ENCODE measurements at places on chromosomes 12 and 14.

DNA sequence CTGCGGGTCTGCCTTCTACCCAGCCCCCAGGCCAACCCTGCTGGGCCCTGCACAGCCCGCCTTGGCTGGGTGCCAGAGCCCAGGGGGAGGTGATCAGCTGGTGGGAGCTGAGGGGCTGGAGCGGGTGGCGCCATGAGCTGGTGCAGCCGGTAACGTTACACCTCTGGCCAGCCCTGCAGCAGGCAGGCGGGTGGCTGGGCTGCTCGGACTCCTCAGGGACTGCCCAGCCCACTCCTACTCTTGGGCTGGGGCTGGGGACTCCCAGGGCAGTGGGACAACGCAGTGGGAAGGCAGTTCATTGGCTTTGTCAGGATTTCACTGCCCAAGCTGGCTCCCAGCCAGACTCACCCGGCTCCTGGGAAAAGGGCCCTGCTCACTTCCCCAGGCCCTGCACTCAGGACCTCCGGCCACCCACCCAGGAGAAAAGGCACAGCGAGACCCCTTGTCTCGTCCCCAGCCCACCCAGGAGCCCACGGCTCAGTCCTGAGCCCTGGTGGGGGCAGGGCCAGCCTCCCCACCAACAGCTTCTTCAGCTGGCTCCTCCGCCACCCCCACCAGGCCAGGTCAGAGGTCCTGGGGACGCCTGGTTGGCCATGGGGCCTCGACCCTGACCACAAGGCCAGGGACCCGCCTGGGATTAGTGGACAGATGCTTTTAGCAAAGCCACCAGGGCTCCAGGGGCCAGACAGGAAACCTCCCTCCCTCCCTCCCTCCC, 1.0 kb downstream of the PGF start:
- DNase-seq, result no peak

- DNase-seq, result no peak
Observed at GRCh38 chr12:131147894-131148293, 194.2 kb downstream of the ADGRD1 start.

DNA sequence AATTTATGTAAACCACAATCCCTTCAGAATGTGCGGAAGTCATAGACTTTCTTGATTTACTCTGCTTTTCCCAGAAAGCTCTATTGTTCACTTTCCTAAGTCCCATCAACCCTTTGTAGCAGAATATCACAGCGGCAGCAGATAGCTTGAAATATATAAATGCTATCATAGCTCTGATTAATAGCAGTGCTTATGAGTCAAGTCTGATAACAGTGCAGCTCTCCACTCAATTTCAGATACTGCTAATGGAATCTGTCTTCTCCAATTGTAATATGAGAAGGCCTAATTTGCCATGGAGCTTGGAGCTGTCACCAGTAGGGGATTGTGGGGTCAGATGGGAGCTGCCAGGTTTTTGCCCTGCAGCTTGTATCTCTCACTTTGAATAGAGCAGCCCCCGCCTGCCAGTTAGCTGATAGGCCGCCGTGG, 10.9 kb downstream of the TMEM260 start:
- no peak for DNase-seq

DNA sequence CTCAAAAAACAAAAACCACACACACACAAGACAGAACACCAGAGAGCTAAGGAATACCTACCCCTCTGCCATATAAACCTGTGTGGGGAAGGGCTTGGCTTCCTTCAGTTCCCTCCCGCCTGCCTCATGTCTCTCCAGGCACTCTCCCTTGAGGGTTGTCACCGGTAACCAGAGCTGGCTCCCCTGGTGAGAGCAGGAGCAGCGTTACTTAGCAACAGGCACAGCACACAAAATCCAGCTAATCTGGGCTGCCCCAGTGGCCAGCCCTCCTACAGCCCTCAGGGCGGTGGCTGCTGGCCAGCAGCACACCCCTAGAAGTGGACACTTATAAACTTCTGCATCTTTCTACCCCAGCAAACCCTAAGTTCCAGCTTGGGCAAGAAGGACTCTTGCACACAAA, 21.6 kb upstream of the NR4A1 start:
- no peak for DNase-seq

- no peak for DNase-seq
Observed at GRCh38 chr12:7193674-7194073, 4.2 kb downstream of the PEX5 start.

DNA sequence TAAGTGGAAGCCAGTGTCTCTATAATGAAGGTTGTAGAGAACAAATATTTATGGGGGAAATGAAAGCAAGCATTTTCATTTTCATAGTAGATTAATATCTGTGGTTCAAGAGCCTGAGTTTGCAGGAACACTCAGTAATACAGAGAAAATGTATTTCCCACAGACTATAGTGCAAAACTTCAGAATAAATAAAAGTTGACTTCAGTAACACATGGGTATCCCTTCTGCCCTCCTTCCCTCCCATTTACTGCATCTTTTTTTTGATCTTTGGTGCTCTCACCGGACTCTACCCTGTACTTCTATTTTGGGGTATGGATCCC, 75.3 kb upstream of the AMN1 start:
- no peak for DNase-seq

GRCh38 chr12:6852651-6853354, 853 bp downstream of the USP5 start:
- DNase-seq, result peak; percentile 78

GRCh38 chr12:41699658-41700057, 445.0 kb downstream of the GXYLT1 start:
- DNase-seq, result no peak

GRCh38 chr14:75299059-75299458, 20.4 kb downstream of the FOS start:
- no peak for DNase-seq

DNA sequence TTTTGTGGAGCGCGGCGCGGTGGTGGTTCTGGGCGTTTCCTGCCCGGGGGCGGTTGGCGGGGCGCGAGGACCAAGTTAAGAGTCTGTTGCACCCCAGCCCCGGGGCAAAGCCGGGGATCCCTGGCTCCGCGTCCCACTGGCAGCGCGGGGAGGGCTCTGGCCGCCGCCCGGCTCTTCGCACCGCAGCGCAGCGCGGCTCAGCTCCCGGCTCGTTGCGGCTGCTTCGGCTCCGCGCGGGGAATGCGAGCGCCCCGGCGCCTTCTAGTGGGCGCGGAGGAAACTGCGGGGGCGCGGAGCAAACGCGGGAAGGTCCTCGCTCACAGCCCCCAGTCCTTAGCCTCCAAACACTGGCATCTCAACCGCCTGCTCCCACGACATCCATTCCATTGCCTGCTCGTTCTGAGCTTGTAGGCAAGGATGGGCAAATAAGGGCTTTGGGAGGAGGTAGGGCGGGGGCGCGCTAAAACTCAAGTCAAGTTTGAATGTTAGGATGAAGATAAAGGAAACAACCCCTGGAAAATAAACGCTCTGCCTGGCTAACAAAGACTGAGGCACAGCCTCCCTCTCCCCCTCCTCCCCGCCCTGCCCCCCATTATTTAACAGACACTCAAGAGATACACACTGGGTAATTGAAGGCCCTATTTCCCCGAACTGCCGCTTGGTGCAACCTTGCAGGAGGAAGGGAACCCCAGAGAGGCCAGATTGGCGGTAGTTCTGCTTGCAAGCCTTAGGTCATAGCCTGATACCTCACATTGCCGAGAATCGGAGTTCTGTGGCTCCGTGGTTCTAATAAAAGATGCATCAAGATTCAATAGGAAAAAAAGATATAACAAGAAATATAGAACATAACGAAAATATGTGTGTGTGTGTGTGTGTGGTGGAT, at the start of gene B4GALNT1:
TSS of gene B4GALNT1 (minus strand) at position 244 of the 883 bp plus-strand sequence. CDS start 1,069 bp downstream, outside the sequence.
- peak; percentile 71 for DNase-seq

DNA sequence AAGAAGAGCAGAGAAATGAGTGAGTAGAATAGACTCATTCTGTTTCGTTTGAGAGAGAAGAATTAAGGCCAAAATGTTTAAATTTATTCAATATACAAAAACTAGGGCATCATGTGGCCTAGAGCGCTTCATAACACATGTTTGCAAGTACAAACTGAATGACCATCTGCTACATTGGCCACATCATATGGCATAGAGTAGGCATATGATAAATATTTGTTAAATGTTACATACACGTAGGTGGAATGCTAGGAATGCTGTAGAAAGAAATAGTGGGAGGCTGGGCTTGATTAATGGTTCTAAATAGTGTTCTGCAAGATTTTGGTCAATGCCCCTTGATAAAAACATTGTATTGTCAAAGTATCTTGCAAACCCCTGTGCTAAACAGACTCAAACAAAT, 10.8 kb downstream of the MGP start:
- peak; percentile 45 for DNase-seq

Measured in EL (cell line).